ENCODE measurements at places on chromosomes 3 and 15. TPM values are rescaled to one million over a fixed set of nuclear protein-coding genes. Genes with fewer than 3 reads are reported as not detected.

Gene ATP13A3
- total RNA-seq = 217 TPM

Gene ITGA11
- total RNA-seq = 0.94 TPM

Gene ARL14
- not detected for total RNA-seq

Gene LRRC34
- total RNA-seq = 11.6 TPM

Gene ZBBX
- total RNA-seq = 6.9 TPM

Gene FETUB
- total RNA-seq = not detected

Gene AGBL1
- 2.5 TPM for total RNA-seq

Gene HYPK
- 11.0 TPM for total RNA-seq

Gene NTRK3
- 95.2 TPM for total RNA-seq

Measured in parietal lobe (tissue), 2 donors.